ENCODE measurements at places on chromosomes 7 and 10.

DNA sequence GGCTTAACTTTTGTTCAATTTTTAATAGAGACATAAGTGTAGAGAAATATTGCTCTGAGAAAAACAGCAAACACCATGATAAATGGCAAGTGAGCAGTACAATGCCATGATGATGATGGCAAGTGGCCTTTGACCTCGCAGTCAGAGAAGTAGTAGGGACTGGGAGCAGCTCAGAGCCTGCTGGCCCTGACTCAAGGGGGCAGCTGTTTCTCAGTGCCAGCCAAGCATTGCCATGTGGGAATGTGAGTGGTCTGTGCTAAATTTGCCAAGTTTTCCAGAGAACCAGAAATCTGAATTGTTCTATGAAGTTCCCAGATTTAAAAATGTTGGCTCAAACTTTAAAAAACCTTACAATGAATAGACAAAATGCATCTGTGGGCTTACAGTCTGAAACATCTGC is 187.9 kb downstream of the BICC1 start:
- H3K4me3 ChIP-seq, result no peak overlapping the region
- no peak for DNase-seq
- H3K4me1 ChIP-seq, result no peaks in the 10 kb centered on the region

DNA sequence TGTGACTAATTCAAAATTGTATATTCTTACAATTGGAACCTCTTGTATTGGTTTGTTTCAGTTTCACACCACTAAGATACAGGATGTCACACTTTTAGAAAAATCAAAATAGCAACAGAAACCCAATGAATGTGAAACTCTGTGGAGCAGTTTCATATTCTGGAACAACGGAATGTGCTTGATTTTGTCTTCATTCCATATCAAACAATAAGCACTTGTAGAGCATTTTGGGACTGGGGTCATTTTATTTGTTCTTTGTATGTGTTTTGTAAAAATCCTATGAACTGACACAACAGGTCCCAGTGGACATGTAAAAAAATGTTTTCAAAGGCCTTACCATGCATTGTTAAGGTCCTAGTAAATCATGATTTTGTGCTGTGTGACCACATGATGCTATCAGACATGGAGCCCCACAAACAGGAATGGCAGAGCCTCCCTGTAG is 123.1 kb downstream of the DKK1 start:
- H3K27me3 ChIP-seq, result no peaks in the 10 kb centered on the region
- no peak overlapping the region for H3K4me3 ChIP-seq
- H3K4me1 ChIP-seq, result no peaks in the 10 kb centered on the region
- H3K27ac ChIP-seq, result no peak overlapping the region
- H3K36me3 ChIP-seq, result no peaks in the 10 kb centered on the region

- H3K27me3 ChIP-seq, result no peaks in the 10 kb centered on the region
- H3K4me3 ChIP-seq, result no peak overlapping the region
- H3K27ac ChIP-seq, result no peak overlapping the region
- H3K4me1 ChIP-seq, result no peaks in the 10 kb centered on the region
Observed at GRCh38 chr7:141324870-141325269, 226.3 kb upstream of the AGK start.

- no peak overlapping the region for H3K4me3 ChIP-seq
- H3K36me3 ChIP-seq, result peaks cover 2% of the 10 kb centered on the region
- H3K27me3 ChIP-seq, result no peaks in the 10 kb centered on the region
- peaks cover 10% of the 10 kb centered on the region for H3K4me1 ChIP-seq
- DNase-seq, result no peak
- H3K27ac ChIP-seq, result no peak overlapping the region
Observed at GRCh38 chr10:87545783-87546182, 41.1 kb downstream of the MINPP1 start.

DNA sequence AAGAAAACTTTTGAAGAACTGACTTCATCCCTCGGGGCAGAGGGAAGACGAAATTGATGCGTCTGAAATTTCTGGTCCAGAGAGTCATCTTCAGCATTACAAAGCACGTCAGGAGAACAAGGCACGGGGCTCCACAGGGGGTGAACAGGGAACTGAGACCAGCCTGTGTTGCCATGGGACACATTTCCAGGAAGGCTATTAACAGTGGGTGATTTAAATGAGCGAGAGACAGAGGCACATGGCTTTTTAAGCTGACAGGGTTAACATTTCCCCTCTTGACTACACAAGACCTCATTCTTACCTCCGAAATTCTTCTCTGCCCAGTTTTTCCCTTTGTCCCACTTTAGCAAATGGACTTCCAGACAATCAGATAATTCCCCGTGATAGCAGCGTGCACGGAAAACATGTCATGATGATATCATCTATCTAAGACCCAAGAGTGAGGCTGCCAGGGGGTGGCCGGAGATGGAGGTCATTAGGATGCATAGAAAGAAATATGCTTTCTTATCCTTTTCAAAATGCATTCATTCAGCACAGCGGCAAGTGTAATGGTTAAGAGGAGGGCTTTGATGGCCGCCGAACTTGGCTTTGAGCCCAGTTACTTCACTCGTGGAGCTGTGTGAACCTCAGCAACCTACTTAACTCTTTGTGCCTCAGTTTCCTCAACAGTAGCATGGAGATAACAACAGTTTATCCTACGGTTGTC is 248.0 kb downstream of the PRPF18 start:
- H3K4me1 ChIP-seq, result no peaks in the 10 kb centered on the region
- DNase-seq, result no peak
- no peak overlapping the region for H3K27ac ChIP-seq
- H3K4me3 ChIP-seq, result no peak overlapping the region
- no peaks in the 10 kb centered on the region for H3K27me3 ChIP-seq

GRCh38 chr7:69732203-69732602 is 133.9 kb downstream of the AUTS2 start:
- no peaks in the 10 kb centered on the region for H3K36me3 ChIP-seq
- no peaks in the 10 kb centered on the region for H3K4me1 ChIP-seq
- H3K27me3 ChIP-seq, result no peaks in the 10 kb centered on the region
- H3K4me3 ChIP-seq, result no peak overlapping the region

GRCh38 chr7:34709771-34710170 is 51.8 kb downstream of the NPSR1 start:
- no peak overlapping the region for H3K4me3 ChIP-seq
- no peaks in the 10 kb centered on the region for H3K4me1 ChIP-seq
- H3K36me3 ChIP-seq, result no peaks in the 10 kb centered on the region

DNA sequence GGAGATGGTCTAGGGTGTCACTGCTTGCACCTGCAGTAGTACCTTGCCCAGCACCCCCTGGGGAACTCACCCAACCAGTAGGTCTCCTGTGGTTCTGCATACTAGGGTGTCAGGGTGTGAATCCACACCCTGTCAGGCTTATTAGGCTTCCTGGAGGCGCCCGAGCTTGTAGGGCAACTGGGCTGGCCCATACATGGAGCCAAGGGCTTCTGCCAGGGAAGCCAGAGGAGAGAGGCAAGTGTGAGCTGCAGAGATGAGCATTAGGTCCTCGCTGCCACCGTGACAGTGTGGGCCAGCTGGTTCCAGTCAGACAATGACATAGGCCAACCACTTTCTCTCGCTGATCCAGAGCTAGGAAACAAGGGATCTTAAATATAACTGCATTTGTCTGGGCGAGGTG is 11.2 kb downstream of the MXI1 start:
- no peak overlapping the region for H3K27ac ChIP-seq
- no peak for DNase-seq
- H3K4me3 ChIP-seq, result no peak overlapping the region
- no peaks in the 10 kb centered on the region for H3K36me3 ChIP-seq
- peaks cover 38% of the 10 kb centered on the region for H3K4me1 ChIP-seq

GRCh38 chr7:163971-164881 is 28.1 kb upstream of the FAM20C start:
- DNase-seq, result no peak
- no peaks in the 10 kb centered on the region for H3K4me1 ChIP-seq
- H3K4me3 ChIP-seq, result no peak overlapping the region
- H3K27ac ChIP-seq, result no peak overlapping the region

GRCh38 chr7:55548295-55548731 is 24.0 kb downstream of the VOPP1 start:
- no peak for DNase-seq
- H3K27me3 ChIP-seq, result no peaks in the 10 kb centered on the region
- no peak overlapping the region for H3K4me3 ChIP-seq
- H3K36me3 ChIP-seq, result peaks cover 3% of the 10 kb centered on the region

DNA sequence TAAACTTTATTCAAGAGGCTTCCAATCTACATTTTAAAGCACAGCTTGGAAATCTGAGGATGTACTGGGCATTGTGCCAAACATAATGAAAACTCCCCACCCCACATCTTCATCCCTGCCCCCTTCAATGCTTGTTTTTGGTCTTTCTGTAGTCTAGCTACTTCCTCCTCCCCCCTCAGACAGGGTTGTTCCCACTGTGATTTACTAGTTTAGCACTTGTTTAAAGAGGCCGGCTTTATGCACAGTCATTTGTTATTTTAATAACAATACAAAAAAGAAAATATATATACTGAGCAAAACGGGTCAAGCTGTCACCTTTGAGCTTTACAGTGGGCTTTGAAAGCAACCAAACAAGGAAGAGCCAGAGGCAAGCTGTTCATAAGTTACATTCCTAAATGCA is 132.6 kb downstream of the CHRM2 start:
- H3K4me1 ChIP-seq, result no peaks in the 10 kb centered on the region
- no peak overlapping the region for H3K4me3 ChIP-seq
- no peaks in the 10 kb centered on the region for H3K27me3 ChIP-seq
- H3K27ac ChIP-seq, result no peak overlapping the region
- DNase-seq, result no peak

DNA sequence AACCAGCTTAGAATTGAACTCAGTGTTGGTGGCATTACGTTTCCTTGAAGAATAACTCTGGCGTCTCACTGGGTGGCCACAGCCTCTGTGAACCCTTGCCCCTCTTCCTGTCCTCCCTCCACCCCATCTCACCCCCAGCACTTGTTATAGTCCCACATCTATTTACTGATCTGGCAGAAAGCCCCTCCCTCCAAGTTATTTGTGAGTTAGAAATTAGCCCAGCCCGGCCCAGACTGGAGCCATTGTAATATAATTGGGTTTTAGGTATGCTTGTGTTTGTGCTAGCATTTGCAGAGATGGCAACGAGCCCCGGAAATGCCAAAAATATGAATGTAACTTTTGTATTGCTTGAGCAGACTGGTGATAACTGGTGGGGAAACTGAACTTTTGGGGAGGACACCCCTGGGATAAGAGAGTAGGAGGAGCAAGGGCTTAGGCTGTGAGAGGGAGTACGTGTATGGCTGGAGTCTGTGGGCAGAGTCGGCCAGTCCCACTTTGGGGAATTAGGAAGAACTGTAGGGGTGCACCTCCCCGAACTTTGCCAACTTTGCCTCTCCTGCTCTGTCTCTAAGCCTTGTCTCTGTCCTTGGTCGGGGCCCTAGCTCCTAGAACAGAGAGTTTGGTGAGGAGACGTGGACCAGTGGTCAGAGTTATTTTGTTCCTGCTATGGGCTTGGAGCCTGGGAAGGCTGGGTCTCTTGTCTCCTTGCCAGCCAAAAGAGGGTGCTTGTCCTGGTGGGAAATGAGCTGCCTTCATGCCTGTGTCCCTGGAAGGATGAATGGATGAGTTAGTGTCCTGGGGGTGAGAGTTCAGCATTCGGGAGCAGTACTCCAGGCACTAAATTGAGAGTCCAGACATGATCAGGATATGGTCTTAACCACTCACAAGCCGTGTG is 19.3 kb upstream of the TRIM8 start:
- peaks cover 16% of the 10 kb centered on the region for H3K36me3 ChIP-seq
- no peaks in the 10 kb centered on the region for H3K27me3 ChIP-seq
- no peak overlapping the region for H3K4me3 ChIP-seq
- peaks cover 13% of the 10 kb centered on the region for H3K4me1 ChIP-seq
- no peak for DNase-seq
- no peak overlapping the region for H3K27ac ChIP-seq

DNA sequence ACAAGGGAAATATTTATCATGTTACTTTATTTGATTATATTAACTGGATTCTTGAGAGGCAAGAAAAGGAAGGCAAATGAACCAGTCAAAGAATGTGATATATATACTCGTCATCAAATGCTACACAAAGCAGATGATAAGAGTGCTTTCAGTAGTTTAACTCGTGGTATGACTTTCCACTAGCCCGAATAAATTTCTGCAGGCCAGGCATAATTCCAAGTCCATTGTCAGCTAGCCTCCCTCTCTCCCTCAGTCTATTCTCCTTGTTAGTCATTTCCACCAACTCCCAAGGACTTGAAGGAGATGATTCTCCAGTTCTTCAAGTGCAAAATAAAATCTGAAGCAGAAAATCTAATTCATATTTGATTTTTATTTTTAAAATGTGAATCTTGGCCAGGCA is 190.5 kb downstream of the GLI3 start:
- no peaks in the 10 kb centered on the region for H3K27me3 ChIP-seq
- no peak overlapping the region for H3K27ac ChIP-seq
- no peak for DNase-seq

DNA sequence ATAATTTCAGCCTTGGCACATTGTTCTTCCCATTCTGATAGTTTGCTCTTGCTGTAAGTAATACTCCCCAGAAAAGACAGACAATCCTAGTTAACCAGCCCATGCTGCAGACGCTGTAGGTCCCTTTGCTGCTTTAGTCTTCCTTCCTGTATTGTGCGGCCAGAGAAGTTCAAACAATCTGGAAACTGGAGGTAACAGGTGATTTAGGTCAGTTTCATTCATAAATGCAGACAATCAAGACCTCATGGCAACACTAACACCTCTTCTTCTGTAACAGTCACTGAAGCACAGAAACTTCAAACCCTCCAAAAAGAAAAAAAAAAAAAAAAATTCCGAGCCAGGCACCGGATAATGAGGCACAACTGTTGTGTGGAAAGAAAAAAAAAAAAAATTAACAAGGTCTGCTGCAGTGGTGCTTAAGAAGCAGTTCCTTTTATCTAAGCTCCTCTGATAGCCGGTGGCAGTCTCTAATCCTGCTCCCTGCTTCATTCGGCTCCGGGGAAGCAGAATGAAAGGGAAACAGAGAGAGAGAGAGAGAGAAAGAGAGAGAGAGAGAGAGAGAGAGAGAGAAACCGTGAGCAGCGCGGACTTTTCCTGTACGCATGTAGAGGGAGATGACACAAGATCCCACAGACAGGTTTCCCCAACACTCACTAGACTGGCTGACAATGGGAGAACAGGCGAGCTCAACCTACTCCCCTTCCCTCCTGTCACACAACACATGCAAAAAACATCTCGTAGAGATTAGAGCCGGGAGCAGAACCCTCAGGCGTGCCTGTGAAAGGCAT is at the start of gene SEMA3A:
Gene SEMA3A, minus strand, starts transcription at position 306 of the 788 bp plus-strand sequence. Its CDS starts 203 bp downstream, at position 103.
- H3K27me3 ChIP-seq, result no peaks in the 10 kb centered on the region
- peaks cover 14% of the 10 kb centered on the region for H3K4me1 ChIP-seq
- peak within 1 kb of the TSS; percentile 84 for H3K4me3 ChIP-seq
- H3K36me3 ChIP-seq, result no peaks in the 10 kb centered on the region
- no peak within 1 kb of the TSS for H3K27ac ChIP-seq
- DNase-seq, result no peak

GRCh38 chr10:69677985-69678654 is 48.1 kb downstream of the FAM241B start:
- no peak for DNase-seq
- H3K27ac ChIP-seq, result no peak overlapping the region
- H3K4me1 ChIP-seq, result no peaks in the 10 kb centered on the region
- H3K4me3 ChIP-seq, result no peak overlapping the region

GRCh38 chr10:75982611-75983369 is 551.4 kb downstream of the LRMDA start:
- H3K4me1 ChIP-seq, result no peaks in the 10 kb centered on the region
- H3K4me3 ChIP-seq, result no peak overlapping the region
- H3K36me3 ChIP-seq, result no peaks in the 10 kb centered on the region
- H3K27ac ChIP-seq, result no peak overlapping the region

Measured in T-cell (primary cell).